ENCODE measurements at places on chromosomes 11 and 22.

DNA sequence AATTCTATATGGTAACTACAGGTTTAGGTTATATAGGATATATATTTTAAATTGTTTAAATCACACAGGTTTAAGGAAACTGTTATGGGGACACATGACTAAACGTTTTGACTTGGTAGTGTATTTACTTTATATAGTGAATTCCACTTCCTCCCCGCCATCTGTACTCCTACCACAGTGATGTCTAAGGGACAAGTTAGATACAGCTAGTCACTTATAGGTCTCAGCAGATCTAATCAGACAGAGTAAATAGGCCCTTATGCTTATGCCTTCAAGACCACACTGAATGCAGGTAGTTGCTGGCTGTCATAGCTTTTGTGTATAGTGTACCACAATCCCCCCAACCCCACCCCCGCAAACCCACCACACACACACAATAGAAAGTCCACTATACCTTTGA, 8.2 kb downstream of the SESN3 start:
- DNase-seq = no peak

DNA sequence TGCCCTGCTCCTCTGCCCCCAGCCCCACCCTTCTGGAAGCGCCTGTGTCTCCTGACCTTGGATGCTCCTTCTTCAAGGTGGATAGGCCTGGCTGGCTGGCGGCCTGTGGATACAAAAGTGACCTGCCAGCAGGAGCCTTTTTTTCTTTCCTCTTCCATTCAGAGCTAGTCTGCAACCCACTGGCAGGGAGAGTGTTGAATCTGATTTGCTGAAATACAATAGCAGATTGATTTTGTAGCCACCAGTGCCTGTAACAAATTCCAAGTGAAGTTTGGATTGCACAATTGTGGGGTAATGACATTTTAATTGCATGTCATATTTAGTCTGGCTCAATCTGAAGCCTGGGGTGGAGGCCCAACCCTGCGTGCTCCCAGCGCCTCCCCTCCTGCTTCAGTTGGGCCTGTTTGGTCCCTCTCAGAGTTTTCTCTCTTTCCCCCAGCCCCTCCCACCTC, 97.2 kb downstream of the GRIK4 start:
- DNase-seq = no peak

- no peak for DNase-seq
Observed at GRCh38 chr11:74720596-74721478, 10.4 kb downstream of the CHRDL2 start.

DNA sequence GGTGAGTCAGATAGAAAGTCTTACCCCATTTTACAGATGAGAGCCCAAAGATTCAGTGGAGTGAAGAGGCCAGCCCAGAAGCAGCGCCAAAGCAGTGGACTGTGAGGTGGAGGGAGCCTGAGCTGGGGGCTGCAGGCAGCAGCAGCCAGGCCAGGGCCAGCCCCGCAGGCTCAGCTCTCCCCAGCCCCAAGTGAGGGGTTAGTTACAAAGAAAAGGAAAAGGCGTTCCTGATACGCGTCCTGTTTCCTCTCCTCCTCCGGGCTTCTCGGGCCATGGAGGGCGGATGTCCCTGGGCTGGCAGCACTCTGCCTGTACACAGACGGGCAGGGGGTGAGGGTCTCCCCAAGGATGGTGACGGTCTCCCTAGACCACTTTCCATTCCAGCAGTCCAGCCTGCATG, 44.9 kb downstream of the ARRB1 start:
- no peak for DNase-seq

DNA sequence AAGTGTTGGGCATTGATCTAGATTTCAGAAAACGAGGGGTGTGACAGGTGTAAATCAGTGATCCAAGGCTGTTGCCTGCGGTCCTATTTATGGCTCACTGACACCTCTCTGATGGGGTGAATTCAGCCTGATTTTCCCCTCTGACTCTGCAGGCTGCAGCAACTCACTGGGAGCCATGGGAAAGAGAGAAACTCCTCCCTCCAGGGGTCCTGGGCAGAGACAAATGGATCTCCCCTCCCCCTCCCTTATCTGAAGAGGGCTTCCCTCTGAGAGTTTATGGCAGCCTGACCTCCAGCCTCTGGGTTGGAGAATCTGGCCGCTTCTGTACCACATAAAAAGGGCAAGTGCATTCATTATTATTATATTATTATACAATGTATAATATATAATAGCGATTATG, 1.8 kb upstream of the PKNOX2 start:
- DNase-seq = no peak

DNA sequence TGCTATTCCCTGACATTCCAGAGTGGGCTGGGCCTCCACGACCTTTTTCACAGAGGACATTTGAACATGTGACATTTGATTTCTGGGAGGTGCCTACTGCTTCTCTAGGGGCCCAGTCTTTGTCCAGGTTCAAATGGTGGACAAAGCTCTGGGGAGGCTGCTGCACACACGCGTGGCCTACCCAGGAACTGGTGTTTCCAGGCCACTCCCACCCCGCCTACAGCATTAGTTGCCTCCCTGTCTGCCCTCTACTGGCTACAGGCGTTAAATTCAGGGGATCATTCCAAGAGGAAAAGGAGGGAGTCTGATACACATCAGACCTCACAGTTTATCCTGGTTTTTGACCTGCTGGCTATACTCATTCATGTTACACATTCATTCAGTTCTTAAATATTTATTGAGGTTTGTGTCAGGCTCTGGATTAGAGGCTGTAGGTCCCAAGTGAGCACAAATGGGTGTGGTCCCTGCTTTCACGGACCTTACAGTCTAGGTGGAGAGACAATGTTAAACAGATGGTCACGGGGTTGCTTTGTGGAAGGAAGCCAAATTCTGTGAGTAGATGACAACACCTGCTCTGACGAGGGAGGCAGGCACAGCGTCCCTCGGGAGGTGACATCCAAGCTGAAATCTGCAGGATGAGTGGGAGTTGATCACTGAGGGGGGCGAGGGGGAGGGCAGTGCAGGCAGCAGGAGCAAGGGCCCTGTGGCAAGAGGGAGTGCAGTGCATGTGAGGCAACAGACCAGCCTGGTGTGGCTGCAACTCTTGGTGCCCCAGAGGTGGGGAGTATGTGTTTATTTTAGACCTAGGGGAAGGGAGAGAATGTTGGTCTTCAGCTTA, 11.8 kb downstream of the TUB start:
- DNase-seq = peak; percentile 87

- no peak for DNase-seq
Observed at GRCh38 chr11:12755510-12756453, 81.6 kb downstream of the TEAD1 start.

DNA sequence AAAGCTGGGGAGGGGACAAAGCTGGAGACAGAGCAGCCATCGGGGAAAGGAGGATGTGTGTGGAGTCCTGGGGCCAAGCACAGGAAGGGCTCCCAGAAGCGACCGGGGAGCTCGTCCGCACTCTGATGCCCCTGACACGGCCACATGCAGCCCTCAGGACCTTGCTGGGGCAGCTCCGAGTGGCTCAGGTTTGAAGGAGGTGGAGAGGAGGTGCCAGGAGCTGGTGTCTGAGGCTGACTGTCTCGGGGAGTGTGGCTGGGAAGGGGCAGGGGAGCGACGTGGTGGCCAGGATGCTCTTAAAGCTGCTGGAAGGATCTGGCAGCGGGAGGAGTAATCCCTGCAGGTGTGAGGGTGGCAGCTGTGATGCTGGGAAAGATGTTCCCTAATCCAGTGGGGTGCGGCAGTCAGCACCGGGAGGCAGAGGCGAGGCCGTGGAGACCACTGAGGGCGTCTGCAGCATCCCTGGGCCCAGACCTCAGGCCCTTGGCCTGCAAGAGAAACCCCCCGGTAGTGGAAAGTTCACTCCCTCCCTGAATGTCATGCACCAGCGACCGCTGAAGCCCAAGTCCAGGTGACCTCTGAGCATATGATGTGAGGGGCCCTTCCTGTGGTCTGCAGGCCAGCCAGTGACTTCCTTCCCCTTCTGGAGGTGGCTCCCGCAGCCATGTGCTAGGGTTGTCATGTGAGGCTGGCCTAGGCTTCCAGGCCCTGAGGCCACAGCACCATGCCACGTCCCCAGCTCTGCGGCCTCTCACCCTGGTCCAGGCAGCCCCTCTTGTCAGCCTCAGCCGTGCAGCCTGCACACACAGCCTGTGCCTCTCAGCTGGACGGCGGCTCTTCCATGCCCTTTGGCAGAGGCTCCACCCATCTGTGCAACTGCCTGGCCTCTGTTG, 17.2 kb upstream of the CTSD start:
- DNase-seq = no peak

- DNase-seq = no peak
Observed at GRCh38 chr22:33116841-33117547, 58.8 kb upstream of the SYN3 start.

- no peak for DNase-seq
Observed at GRCh38 chr11:46393231-46393616, 1.6 kb upstream of the CHRM4 start.

DNA sequence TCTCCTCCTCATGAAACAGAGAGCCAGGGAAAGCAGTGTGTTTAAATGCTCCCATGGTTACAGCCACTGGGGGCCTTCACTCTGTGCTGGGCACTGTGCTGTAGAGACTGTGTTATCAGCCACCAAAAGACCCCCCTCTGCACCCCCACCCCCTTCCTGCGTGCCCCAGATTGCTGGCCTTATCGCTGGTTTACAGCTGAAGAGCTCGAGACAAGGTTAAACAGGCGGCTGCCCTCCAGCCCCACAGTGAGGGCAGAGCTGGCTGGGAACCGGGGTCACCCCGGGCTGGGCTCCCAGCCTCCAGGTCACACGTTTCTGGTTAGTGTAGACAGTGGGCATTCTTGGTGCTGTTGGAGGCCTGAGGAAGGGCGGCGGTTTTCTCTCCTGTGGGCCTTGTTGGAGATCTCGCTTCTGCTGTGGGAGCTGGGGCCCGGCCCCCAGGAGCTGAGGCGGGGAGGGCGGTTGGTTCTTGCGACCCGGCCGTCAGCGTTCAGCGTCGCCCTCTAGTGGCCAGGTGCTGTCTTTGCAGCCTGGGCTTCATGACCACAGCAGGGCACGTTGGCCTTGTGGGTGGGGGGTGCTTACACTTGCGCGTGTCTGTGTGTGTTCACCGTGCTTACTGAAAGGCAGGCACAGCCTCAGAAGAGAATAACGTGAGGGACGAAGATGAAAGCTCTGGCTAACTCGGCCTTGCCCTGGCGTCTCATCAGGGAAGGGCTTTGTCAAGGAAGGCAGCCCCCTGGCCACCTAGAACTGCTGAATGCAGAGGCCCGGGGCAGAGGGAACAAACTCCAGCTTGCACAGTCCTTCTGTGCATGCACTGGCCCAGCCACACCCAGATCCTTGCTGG, 40.8 kb downstream of the TBC1D22A start:
- DNase-seq = peak; percentile 77

DNA sequence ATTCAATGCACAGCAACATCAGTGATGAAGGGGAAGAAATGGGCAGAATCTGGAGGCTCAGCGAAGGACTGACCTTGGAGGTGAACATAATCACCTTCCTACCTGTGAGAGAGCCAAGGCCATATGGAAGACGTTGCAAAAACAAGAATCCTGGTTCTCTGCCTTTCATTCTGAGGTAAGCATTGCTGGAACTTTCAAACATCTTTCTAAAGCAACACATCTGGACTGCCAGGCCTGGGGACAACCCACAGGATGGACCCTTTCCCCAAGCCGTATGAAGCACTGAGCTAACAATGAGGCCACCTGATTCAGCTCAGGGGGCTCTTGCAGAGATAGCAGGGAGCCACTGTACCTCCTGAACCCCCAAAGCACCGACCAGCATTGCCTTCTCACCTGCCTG, 70.5 kb downstream of the ETS1 start:
- no peak for DNase-seq

Measured in K562 (cell line).